ENCODE measurements at places on chromosomes 12 and 14.

GRCh38 chr14:87643005-87643404 is 350.0 kb downstream of the GALC start:
- DNase-seq, result no peak

GRCh38 chr14:96221109-96221650 is 16.5 kb downstream of the BDKRB2 start:
- DNase-seq, result no peak

DNA sequence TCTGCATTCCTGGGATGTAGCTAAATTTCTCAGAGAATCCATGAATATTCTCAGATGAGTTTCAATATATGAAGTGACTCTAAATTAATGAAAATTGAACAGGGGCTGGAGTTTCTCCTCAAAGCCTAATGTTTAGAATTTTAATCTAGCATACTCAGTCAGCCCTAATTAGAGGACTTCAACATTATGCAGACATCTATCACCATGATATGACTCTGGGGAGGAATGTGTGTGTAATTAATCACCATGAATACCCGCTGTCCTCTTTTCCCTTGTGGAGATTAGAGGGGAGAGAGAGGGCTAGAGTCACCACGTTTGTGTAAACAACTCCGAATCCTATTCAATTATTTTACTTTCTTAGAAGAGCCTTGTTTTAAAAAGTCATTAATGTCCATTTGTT is 698.6 kb upstream of the MDGA2 start:
- no peak for DNase-seq

DNA sequence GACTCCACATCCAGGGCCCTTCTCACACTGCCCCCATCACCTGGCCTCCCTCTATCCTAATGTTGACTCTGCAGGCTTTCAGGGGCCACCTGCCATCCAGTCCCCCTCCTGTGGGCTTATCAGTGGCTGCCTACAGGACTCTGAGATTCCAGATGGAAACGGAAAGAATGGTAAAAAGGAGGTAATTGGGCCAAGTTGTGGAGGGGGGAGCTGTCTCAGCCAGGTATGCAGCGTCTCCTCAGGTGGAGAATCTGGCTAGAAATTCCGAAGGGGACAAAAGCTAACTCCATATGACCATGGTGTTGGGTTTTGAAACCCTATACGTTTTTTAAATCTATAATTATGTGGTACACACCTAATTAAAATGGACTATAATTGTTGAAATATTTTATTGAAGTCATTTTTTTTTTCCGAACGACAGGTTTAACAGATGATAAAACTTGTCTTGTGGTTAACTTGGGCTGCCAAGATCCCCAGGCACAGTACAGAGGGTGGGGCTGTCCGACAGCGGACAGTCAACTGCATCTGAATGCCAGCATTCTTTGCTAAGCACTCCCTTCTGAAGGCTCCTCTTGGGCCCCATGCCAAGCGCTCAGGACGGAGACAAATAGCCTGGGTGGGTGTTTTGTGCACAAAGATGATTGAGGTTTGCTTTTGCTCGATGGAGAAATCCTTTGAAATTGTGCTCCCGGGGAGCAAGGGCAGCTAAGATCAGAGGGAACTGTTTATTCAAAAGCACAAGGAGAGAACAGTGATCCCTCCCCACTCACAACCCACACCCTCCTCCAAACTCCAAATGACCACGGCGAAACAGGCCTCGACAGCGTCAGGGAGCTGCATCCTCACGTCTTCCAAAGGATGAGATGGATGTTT is 365.6 kb downstream of the BCL11B start:
- no peak for DNase-seq

DNA sequence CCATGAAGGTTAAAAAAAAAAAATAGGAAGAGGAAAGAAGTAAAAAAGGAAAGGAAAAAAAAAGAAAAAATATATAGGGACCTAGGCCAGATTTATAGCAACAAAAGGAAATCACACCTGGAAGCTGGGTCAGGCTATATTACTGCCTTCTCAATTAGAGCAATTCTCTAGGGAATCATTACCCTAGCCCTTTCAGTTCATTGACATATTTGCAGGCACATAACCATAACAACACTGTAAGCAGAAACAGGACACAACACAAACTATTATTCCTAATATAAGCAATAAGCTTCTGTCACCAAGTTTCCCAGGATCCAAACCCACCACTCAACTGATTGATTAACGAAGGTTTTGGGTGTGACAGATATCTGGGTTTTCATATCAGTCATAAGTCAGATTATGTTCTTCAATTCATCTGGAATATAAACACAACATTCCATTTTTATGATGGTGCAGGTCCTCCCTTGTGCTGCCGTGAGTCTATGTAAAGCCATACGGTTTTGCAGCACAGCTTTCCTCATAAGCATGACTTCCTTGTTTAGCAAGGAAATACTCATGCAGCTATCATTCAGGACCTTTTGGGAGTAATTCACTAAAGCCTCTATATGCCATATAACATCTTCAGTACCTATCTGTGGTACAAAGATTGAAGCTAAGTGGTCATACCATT is 4.2 kb downstream of the PCNX4 start:
- DNase-seq, result no peak

DNA sequence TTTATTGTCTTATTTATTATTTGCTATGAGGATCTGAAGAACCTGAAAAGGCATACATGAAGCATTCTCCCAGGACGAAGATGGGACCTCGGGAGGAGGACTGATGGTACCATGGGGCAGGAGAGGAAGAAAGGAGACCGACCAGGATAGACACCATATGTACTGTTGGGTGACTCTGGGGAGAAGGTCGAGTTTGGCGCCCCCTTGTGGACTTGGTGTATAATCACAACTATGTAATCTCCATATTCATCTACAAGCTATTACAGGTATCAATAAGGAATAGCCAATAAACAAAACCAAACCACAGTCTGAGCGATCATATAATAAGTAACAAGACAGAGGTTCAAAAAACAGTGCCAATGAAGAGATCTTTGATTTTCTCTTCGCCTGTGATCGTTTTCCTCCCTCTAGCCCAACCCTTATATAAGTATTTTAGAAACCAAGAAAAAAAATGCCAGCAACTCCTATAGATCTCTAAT is 139.1 kb downstream of the SPTSSA start:
- DNase-seq, result peak; percentile 79

DNA sequence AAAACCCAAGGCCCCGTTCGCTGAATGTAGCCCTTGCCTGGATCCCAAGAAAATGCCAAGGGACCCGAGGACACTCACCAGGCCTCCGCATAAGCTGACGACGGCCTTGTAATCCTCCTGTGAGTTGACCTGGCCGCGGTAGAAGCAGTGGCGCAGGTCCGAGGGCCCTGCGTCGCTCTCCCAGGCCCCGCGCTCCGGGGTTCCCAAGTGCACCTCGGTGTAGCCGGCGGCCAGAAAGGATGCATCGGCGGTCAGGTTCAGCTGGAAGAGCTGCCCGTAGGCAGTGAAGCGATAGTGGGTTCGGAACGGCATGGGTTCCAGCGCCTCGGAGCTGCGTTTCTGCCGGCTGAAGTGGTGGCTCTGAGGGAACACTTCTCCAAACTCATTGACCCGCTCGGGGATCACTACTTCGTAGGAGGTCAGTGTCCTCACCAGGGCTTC is 1.2 kb downstream of the ADAMTS20 start:
- no peak for DNase-seq
